ENCODE measurements at places on chromosomes 3 and 15. TPM values are rescaled to one million over a fixed set of nuclear protein-coding genes. Genes with fewer than 3 reads are reported as not detected.

DNA sequence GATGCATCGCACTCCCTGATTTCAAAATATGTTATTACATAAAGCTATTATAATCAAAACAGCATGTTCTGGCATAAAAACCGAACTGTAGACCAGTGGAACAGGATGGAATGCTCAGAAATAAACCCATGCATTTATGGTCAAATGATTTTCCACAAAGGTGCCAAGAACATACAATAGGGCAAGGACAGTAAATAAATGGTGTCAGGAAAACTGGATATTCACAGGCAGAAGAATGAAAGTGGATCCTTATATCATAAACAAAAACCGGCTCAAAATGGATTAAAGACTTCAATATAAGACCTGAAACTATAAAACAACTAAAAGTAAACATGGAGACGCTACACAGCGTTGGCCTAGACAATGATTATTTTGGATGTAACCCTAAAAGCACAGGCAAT lies 22.6 kb downstream of the USP50 start:
- DNase-seq = no peak

DNA sequence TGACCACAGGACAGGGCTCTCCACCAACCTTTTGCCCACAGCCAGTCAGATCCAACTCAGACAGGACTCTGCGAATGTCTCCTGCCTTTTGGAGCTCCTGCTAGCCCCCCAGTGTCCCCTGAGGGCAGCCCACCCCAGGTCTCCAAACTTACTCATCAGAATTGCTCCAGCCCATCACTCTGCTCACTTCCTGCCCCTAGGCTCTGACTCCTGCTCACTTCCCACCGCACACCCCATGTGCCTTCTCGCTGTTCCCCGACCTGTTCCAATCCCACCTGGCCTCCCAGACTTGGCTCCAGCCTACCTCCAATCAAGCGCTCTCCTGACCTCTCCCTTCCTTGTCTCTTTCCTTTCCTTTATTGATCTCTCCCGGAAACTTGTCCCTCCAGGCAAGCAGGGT lies 5.9 kb upstream of the STRA6 start:
- DNase-seq = no peak

DNA sequence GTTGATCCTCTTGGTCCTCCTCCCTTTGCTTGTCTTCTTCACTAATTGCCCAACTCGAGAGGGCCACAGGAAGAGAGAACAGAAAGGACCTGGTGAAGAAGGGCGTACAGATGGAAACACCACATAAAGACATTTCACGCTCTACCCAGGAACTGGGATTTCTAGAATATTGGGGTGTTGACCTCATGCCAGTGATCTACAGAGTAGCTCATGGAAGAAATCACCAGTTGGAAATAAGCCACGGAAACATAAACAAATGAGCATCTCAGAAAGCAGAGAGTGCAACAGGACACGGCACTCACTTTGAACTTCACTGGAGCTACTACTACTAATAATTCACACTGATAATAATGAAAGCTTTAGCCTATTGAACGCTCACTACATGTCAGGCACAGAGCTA lies 84.6 kb upstream of the ARHGEF3 start:
- no peak for DNase-seq

DNA sequence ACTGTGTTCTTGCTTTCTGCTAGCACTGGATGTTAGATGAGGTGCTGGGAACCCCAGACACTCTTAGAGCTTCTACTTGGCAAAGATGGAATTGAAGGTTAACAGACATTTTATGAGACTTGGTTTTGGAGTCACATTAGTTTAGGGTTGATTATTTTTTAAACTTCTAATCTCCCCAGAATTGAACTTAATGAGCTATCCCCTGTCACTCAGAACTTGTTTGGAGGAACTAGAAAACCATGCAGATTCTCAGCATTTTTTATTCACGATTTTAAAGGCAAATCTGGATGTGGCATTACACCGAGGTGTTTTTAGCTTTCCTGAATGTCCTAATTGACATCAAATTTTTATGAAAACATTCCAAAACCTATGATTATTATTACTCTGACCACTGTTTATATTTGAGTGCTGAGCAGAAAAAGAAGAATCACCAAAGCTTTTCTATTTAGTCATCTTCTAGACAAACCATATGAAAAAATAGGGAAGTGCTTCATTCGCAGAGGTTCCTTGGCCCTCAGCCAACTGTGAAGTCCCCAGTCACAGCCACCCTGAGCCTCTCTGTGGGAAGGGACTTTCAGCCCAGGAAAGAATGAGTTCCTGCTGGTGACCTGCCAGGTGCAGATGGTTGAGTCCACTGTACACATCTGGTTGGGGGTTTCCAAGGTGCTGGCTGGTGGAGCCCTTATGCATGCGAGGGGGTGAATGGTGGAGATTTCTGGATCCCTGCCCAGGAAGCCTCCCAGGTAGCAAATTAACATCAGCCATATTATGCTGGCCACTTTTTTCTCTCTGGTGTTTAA lies 196.0 kb upstream of the TOPAZ1 start:
- no peak for DNase-seq

CKMT1B gene
- total RNA-seq = not detected

DNA sequence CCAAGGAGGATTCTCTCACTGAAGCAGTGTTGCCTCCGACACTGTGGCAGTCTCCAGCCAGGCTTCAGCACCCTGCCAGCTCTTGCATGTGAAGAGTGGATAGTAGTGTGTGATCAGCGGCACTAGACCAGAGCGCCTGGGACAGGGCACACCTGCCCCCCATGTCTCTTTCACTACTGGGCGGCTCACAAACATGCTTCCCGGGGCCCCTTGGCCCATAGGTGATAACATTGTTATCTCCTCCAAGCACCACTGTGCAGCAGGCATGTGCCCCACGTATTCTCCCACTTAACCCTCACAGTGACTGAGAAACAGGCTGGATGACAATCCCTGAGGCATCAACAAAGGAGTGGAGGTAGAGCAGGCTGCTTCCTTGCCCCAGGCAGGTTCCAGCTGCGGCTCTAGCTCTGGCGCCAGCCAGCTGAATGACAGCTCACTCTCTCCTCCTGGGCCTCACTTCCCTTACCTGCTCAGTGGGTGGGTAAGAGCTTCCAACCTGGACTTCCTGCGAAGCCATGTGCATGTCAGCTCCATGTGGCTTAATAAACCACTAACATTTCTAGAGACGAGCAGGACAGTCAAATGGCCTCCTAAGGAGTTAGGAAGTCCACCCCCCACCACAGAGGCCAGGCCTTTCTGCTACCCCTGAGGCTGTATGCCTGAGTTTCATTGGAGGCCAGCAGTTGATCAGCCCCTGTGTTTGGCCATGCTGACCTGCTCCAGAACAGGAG lies 37.8 kb downstream of the KLF13 start:
- peak; percentile 45 for DNase-seq

TEX9 gene
- 0.78 TPM for total RNA-seq

CCDC39 gene
- not detected for total RNA-seq

DNA sequence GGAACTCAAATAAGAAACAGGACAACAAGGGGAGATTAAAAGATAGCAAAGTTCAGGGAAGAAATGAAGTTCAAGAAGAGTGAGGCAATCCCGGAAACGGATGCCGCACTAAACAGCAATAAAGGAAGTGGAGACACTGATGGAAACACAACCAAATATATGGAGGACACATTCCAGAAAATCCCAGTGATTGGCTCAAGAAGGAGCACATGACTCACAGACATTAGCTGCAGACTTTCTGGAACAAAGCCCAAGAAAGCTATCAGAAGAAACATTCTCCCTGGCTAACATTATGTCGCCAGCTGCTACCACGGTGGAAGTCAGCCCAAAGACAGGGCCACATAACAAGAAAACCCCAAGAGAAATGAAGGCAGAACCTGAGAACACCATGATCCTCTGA lies 18.1 kb upstream of the VGLL4 start:
- DNase-seq = no peak

Measured in activated CD4-positive, alpha-beta memory T cell treated with anti-CD3 and anti-CD28 coated beads, Interleukin-2, amount 10 ng/mL, durations not matched to agents 7 days and 5 days (primary cell).